ENCODE measurements at places on chromosomes 6 and 20.

GRCh38 chr20:38937978-38938473 lies 11.8 kb downstream of the FAM83D start:
- DNase-seq: no peak

DNA sequence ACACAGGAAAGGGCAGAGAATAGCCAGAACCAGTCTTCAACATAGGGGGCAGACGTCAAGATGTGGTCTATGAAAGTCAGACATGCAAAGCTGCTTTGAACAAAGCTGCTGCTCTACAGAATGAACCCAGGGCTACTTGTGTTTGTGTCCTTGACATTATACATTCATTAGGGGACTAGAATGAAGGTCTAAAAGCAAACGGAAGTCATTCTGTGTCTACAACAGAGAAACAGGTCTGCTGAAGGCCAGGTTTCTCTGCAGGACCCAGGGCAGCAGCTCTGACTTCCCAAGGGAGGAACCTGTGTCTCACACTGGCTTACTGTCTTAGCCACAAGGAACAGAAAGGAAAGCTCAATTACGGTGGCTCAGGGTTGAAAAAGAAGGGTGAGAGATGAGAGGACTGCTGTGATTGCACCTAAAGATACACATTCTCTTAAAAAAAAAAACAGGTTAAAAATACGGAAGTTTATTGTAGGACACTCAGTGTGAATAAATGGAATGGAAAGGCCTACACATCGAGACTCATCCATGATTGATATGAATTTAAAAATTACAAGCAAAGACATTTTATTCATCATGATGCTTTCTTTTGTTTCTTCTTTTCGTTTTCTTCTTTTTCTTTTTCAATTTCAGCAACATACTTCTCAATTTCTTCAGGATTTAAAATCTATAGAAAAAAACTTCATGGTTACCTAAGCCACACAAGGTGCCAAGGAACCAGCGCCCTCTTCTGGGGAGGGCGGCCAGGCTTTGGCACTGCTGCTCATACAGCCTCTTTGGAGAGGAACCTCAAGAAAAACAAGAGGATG lies 6.7 kb downstream of the PSMA7 start:
- no peak for DNase-seq

DNA sequence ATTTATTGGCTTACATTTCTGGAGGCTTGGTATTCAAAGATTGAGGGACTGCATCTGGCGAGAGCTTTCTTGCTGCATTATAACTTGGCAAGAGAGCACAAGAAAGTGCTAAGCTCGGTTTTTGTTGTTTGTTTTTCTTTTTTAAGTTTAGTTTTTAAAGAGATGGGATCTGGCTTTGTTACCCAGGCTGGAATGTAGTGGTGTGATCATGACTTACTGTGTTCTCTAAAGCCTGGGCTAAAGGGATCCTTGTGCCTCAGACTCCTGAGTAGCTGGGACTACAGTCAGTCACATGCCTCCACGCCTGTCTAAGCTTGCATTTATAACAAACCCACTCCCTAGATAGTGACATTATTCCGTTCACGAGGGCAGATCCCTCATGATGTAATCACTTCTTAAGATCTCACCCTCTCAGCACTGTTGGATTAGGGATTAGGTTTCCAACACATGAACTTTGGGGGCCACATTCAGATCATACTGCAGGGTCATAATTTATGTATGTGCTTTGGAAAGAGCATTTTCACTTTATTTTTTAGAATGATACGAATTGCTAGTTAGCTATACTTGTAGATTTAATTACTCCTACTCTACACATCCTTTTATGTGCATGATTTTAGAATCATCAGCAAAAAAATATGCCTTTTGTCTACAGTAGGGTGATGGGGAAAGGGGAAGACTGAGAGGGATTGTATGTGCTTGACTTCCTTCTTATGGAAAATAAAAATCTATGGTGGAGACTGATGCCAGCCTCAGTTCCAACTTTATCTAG lies 167.8 kb downstream of the JARID2 start:
- no peak for DNase-seq

- no peak for DNase-seq
Observed at GRCh38 chr6:45265246-45265645, 62.9 kb upstream of the RUNX2 start.

GRCh38 chr6:164415832-164416563 lies 893.4 kb downstream of the C6orf118 start:
- DNase-seq: no peak

GRCh38 chr6:89313006-89313405 lies 2.1 kb downstream of the GABRR2 start:
- DNase-seq: no peak

- peak; percentile 41 for DNase-seq
Observed at GRCh38 chr20:63955281-63955826, 862 bp downstream of the UCKL1 start.

DNA sequence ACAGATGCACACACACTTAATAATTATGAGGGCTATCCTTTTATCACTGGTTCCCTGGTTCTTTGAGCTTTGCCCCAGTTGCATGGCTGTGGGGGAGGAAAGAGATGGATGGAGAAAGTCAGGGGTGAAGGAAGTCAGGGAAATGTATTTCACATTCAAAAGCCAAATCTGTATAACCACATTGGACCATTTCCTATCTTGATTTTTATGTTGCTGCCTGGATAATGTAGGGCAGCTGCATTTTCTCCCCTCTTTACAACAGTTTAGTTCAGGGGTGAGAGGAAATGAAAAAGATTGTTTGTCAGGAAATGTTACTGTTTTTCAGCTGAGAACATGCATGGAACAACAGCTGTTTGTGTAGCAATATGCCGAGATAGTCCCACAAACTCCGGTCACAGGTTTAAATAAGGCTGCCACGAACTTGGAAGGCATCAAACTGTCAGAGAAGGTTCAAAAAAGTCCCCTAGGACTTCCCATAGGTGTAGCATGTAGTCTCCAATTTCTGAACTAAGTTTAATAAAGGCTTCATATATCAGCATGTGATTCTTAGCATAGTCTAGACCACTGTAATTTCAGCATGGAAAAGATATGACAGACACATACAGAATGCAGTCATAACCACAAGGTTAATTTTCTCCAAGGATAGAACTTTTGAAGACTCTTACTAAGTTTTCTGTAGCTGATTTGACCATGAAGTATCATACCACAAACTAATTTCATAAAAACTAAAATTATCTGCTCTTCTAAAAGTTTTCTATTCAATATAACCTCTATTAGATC lies 82.1 kb upstream of the COL21A1 start:
- DNase-seq: no peak

GRCh38 chr6:155530219-155530834 lies 74.7 kb upstream of the NOX3 start:
- no peak for DNase-seq

- DNase-seq: no peak
Observed at GRCh38 chr6:25456249-25457040, 177.3 kb downstream of the CARMIL1 start.

DNA sequence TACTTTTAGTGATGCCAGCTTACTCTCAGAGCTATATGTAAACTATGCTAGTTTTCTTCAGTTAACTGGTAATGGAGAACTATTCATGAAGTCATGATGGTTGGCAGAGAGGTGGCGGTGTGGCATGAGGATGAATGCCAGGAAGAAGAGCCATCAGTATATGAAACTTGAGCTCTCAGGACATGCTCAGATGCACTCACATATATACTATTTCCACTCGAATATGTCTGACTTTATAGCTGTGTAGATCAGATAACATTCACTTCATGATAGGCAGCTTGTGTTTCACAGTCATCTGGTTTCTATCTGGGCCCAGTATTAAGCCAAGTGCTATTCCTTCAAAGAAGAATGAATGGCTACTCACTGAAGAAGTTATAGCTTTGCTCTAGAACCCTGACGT lies 46.2 kb upstream of the CEP85L start:
- no peak for DNase-seq

DNA sequence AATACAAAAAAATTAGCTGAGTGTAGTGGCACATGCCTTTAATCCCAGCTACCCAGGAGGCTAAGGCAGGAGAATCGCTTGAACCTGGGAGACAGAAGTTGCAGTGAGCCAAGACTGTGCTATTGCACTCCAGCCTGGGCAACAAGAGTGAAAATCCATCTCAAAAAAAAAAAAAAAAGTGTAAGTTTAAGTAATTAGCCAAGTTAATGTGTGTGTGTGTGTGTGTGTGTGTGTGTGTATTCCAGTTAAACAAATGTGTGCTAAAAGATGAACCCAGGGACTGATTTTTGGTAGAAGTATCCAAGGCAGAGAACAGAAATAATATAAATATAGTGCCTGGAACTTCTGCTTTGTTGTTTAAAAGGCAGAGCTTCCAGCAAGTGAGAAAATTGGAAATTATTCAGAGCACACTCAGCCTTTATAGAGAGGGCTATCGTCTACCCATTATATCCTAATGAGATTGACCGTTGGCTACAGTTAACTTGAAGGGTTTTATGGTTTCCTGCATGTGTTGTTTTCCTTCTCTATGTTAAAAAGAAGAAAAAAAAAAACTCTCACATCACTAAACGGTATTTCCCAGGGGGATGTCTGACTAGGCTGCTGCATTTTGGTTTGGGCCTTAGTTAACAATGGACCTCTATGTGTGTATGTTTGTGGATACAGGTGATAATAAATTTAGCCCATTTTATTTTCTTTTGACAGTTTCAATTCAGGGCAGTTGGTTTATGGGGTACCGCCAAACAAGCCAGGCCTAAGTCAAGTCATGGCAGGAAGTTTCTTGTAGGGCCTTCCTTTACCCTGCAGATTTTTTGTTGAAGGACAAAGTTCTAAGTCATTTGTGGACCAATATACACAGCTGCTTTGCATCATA lies 9.8 kb downstream of the SOX4 start:
- DNase-seq: no peak

Measured in HL-60 (cell line).